Daoy (cell line): ENCODE measurements at places on chromosomes 7 and 10. TPM values are rescaled to one million over a fixed set of nuclear protein-coding genes. Genes with fewer than 3 reads are reported as not detected.

Gene VENTX
- total RNA-seq, result not detected in 2 replicates

Gene GNGT1
- total RNA-seq, result not detected in 2 replicates

Gene SPDYE8
- total RNA-seq, result not detected in 2 replicates

Gene PDE1C
- 20.4 and 24.2 TPM in 2 replicates for total RNA-seq

Gene AKR1C8
- not detected in 2 replicates for total RNA-seq

Gene GIMAP2
- 5.5 and 7.0 TPM in 2 replicates for total RNA-seq

Gene NODAL
- not detected in 2 replicates for total RNA-seq

Gene UPK3B
- total RNA-seq, result not detected in 2 replicates

Gene NPC1L1
- not detected in 2 replicates for total RNA-seq

Gene TMEM229A
- not detected in 2 replicates for total RNA-seq
